Motor neuron (in vitro differentiated cells): ENCODE measurements at places on chromosomes 11 and 22.

DNA sequence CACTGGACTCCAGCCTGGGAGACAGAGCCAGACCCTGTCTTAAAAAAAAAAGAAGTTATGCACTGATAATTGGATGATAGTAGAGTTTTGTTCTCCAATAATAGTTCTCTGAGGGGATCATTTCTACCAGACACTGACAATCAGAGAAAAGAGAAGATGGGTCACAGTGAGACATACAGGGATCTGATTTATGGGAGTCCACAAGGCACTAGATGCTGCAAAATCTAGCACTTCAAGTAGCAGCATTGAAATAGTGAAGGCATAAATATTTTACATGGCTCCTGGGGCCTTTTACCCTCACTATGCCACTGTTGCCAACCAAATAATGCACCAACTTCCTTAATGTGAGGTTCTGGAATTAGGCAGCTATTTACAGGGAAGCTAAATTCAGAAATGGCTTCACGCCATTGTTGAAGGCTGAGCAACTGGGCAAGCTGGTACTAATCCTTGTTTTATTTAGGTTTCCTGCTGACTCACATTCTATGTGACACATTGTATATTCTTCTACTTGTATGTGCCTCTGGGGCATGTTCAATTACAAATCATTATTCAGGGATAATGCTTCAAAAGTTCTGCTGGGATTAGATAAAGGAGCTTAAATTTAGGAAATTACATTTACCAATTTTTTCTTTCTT is 38.2 kb upstream of the ABTB2 start:
- no peak for ATAC-seq

GRCh38 chr11:116498161-116498560 is 274.6 kb downstream of the BUD13 start:
- no peak for ATAC-seq

DNA sequence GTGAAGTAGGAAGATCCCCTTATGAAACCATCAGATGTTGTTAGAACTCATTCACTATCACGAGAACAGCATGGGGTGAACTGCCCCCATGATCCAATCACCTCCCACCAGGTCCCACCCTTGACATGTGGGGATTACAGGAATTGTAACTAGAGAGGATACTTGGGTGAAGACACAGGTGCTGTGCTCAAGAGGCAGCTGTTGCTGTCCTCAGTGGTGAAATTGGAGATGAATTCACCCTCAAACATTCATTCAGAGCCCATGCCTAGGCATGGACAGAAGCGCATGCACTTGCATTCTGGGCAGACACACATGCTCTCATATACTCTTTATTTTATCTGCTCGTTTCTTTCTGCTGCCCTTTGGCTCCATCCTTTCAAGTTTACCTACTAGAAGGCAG is 385.0 kb downstream of the INSC start:
- ATAC-seq: no peak

DNA sequence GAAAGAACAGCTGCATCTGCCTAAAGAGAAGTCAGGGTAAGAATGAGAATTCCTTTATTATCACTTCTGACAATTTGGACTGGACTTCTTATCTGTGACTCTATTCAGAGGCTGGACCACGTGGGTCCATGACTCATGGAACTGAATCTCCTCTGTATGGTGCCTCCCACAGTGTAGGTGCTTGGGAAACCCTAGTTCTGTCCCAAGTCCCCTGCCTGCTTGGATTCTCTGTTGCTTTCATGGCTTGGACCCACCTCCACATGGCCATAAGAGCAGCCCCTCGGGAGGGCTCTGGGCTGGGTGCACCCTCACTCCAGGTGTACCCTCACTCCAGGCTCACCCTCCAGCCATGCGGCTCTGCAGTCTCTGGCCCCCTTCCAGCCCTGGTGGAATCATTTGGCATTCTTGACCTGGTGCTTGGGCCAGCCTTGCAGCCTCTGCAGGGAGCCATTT is 153.4 kb downstream of the CACNA1I start:
- ATAC-seq: peak; percentile 26

GRCh38 chr11:2400762-2401435 is 349 bp downstream of the TSSC4 start:
- ATAC-seq: peak; percentile 4

- no peak for ATAC-seq
Observed at GRCh38 chr11:59138643-59139042, 4.0 kb upstream of the FAM111A start.

DNA sequence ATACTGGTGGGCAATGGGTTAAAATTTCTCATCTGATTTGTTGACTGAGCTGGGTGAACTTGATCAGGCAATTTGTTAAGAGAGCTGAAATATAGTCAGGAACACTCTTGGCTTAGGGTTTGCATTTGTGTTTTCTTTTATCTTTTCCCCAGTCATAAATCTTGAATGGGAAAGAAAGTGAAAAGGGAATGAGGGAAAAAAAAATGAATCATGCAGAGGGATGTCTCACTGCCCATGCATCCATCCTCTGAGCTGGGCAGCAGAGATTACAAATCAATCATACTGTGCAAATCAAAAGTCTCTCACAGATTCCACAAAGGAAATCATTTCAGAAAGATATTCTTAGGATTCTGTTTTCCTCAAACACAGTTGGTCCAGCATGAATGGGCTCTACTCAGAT is 174.2 kb upstream of the MPPED2 start:
- ATAC-seq: peak; percentile 59

- ATAC-seq: no peak
Observed at GRCh38 chr22:49483281-49483870, 344.3 kb downstream of the BRD1 start.

DNA sequence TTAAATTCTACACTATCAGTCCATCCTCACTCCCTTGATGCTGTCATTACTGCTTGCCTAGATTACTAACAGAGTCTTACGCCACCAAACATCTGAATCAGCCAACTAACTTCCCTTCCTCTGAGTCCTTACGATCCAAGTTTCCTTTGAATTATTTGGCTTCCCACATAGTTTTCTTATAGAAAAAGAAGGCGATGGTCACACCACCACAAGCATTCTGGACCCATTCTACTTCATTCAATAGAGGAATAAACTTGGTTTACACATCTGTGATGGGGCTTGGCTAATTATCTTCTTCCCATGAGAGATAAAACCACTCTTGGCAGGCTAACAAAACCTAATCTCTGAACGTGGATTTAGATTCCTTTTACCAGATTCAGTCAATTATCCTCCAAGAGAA is 35.0 kb downstream of the INTS4 start:
- no peak for ATAC-seq

DNA sequence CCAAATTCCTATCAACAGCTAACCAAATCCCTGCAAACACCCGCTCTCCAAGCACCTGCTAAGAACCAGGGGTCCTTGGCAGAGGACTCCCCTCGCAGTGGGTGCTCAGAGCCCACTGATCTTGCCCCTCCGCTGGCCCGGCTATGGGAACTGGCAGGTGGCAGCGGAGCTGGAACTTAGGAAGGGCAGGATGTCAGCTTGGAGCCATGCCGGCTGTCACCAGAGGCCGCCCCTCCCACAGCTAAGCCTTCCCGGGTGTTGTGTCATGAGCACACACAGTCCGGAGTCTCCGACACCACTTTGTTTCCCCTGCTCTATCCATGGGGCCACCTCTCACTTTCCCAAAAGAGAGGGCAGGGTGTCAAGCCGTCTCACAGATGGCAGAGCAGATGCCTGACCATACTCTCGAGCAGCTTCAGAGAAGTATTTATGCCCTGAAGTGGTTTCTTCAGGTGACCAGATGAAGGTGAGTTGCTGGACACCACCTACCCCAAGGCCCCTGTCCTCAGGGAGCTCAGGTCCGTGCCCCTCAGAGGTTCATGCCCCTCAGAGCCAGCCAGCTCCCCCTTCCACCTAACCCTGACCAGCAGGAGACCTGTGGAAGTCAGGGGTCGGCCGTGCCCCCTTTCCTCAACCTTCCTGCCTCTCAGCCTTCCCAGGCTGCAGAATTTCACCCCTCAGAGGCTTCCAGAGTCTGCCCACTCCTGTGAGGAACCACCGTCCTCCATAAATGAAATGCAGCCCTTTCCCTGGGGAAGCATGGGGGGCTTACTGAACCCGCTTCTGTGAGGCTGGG is 545.7 kb upstream of the B3GAT1 start:
- ATAC-seq: no peak

GRCh38 chr11:96063053-96063452 is 139.1 kb upstream of the MTMR2 start:
- ATAC-seq: no peak

- peak; percentile 89 for ATAC-seq
Observed at GRCh38 chr11:78920329-78920728, 345.7 kb upstream of the NARS2 start.

GRCh38 chr11:117226388-117227385 is 5.2 kb downstream of the PCSK7 start:
- ATAC-seq: peak; percentile 90

- peak; percentile 97 for ATAC-seq
Observed at GRCh38 chr22:50326956-50327710, at the start of gene DENND6B. DENND6B (minus strand) TSS chr22:50327012; CDS start chr22:50326988, 24 bp downstream.

DNA sequence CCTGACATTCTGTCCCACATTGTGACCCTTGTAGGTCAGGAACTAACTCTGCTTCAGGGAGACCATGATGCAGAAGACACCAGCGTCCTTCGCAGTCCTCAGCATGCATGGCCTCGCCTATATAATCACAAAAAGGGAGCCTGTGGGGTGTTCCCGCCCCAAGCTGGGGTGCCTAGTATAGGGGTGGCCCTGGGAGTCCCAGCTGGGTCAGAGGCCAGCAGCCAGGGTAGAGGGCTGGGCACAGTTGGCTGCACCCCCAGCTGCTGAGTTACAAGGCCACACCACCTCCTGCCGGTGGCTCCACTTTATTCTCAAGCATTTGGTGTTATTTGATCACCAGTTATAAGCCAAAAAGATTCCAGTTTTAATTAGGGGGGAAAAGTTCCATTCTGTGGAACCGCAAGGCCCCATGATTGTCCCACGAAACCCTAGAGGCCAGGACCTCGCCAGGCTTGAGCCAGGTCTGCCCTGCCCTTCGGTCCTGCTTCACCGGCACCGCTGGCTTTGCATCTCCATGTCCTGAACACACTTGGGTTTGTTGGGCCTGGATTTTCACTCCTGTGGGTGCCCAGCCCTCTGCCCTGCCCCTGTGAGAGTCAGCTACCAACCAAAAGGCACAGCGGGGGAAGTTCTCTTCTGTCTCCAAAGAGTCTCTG is 15.0 kb upstream of the GNB1L start:
- ATAC-seq: no peak
